NB4 (cell line): ENCODE measurements at places on chromosomes 5 and 9.

DNA sequence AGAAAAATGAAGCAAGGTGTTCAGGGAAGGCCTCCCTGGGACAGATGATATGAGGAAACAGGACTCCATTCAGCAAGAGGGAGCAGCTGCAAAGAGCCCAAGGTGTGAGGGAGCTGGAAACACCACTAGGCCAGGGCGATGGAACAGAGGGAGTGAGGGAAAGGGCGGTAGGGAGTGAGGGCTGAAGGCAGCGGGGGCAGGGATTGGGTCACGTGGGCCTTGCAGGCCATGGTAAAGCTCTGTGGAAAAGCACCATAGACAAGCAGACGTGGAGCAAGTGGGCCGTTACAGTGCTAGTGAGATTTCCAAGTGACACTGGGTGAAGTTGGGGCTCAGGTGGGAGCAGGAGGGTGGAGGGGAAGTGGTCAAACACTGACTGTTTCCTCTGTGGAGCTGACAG lies 10.8 kb upstream of the PRRC1 start:
- no peak for DNase-seq

DNA sequence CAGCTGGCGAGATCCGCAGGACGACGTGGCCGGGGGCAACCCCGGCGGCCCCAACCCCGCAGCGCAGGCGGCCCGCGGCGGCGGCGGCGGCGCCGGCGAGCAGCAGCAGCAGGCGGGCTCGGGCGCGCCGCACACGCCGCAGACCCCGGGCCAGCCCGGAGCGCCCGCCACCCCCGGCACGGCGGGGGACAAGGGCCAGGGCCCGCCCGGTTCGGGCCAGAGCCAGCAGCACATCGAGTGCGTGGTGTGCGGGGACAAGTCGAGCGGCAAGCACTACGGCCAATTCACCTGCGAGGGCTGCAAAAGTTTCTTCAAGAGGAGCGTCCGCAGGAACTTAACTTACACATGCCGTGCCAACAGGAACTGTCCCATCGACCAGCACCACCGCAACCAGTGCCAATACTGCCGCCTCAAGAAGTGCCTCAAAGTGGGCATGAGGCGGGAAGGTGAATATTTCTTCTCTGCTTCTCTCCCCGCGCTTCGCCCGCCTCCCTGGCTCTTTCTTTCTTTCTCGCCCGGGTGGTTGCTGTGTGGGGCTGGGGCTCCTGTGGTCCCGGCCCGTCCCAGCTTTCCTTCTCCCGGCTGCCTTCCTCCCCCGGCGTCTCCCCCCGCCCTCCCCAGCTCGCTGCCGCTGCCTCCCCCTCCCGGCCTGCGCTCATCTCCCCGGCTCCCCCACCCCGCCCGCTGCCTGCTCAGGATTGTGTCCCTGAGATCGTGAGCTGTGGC lies 2.2 kb downstream of the NR2F1 start:
- peak; percentile 67 for DNase-seq

GRCh38 chr5:154367101-154367500 lies 78.7 kb upstream of the SAP30L start:
- DNase-seq, result no peak

- DNase-seq, result no peak
Measured at GRCh38 chr9:107927276-107927675, 437.7 kb upstream of the KLF4 start.

DNA sequence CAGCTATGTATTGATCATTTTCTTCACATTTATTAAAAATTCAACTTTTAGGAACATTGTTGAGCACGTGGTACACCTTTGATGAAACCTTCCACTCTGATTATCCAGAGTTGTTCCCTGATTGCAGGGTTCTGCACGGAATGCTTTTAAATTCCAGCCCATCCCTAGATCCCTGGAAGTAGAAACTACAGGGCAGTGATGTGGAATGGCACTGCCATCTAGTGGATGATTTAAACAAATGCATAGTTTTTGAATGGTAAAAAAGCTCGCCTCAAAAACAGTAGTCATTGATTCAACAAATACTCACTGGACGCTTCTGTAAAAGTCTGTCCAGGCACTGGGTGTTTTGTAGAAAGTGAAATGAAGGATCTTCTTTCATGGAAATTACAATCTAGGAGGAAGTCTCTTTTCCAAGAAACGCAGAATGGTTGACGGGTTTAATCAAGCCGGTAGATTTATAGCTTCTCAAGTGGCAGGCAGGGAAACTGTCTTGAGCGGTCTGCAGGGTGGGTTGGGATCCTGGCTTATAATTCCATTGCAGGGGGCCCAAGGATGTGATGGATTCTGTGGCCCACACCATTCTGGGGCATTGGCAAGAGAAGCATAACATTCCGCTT lies 118.4 kb downstream of the ARHGAP26 start:
- peak; percentile 48 for DNase-seq
